Activated naive CD4-positive, alpha-beta T cell treated with anti-CD3 and anti-CD28 coated beads, Interleukin-2, amount 10 ng/mL, durations not matched to agents 7 days and 5 days (primary cell): ENCODE measurements at places on chromosomes 5 and 9.

GRCh38 chr9:95841377-95841776 is 34.1 kb upstream of the ERCC6L2 start:
- DNase-seq = no peak

GRCh38 chr9:129162497-129163197 is 15.4 kb downstream of the IER5L start:
- DNase-seq = no peak

GRCh38 chr5:5826911-5827310 is 404.4 kb downstream of the ICE1 start:
- no peak for DNase-seq

GRCh38 chr9:85041466-85042137 is 372.1 kb downstream of the NTRK2 start:
- DNase-seq = no peak

DNA sequence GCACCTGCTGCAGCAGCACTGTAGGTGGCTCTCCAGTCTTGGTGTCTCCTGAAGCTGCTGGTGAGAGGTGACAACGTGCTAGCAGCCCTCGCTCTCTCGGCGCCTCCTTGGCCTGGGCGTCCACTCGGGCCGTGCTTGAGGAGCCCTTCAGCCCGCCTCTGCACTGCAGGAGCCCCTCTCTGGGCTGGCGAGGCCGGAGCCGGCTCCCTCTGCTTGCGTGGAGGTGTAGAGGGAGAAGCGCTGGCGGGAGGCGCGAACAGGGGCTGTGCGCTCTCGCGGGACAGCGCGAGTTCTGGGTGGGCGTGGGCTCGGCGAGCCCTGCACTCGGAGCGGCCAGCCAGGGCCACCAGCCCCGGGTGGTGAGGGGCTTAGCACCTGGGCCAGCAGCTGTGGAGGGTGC is 62.2 kb upstream of the CNOT6 start:
- no peak for DNase-seq

GRCh38 chr5:113490317-113490716 is 2.1 kb upstream of the MCC start:
- DNase-seq = no peak

GRCh38 chr5:15421381-15421780 is 78.6 kb upstream of the FBXL7 start:
- no peak for DNase-seq

GRCh38 chr5:44991693-44992092 is 182.9 kb downstream of the MRPS30 start:
- no peak for DNase-seq

- no peak for DNase-seq
These were observed 233.3 kb upstream of the ADAMTS16 start for GRCh38 chr5:4906786-4907185.

GRCh38 chr5:68154119-68154857 is 61.3 kb upstream of the PIK3R1 start:
- DNase-seq = no peak

DNA sequence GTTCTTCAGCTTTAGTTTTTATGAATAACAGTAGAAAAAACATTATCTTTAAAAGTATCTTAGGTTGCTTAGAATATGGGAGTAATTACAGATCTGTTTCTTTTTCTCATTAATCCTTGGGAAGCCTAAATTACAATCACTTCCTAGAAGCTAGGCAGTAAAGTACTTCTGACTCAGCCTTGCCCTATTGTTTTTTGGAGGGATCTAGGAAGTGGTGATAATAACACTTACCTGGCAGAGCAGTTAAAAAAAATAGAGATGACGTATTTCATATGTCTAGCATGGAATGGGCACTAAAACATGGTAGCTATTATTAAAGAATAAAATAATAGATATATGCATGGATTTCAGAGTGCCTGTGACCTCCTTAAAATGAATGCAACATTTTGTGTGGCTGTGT is 8.2 kb upstream of the FST start:
- no peak for DNase-seq
